ENCODE measurements at places on chromosomes 3 and 15. TPM values are rescaled to one million over a fixed set of nuclear protein-coding genes. Genes with fewer than 3 reads are reported as not detected.

NEK11 gene
- 0.58 TPM for total RNA-seq

FEZF2 gene
- not detected for total RNA-seq

SOX2 gene
- not detected for total RNA-seq

LRRIQ4 gene
- 0.13 TPM for total RNA-seq

FBXW12 gene
- not detected for total RNA-seq

RPL14 gene
- total RNA-seq, result 1,964 TPM

SHQ1 gene
- total RNA-seq, result 27.2 TPM

TGM5 gene
- 0.31 TPM for total RNA-seq

SLC9A9 gene
- total RNA-seq, result 7.4 TPM

BTD gene
- 7.1 TPM for total RNA-seq

NRROS gene
- total RNA-seq, result 39.9 TPM

HES1 gene
- not detected for total RNA-seq

ERC2 gene
- total RNA-seq, result not detected

CSTA gene
- not detected for total RNA-seq

ZNF280D gene
- total RNA-seq, result 21.0 TPM

CASR gene
- total RNA-seq, result not detected

GP9 gene
- total RNA-seq, result not detected

TP63 gene
- total RNA-seq, result not detected

CPLX3 gene
- not detected for total RNA-seq

GOLGA6D gene
- not detected for total RNA-seq

ROPN1 gene
- not detected for total RNA-seq

RYR3 gene
- not detected for total RNA-seq

ALS2CL gene
- total RNA-seq, result 1.4 TPM

FBXO40 gene
- total RNA-seq, result not detected

AHSG gene
- not detected for total RNA-seq

FSIP1 gene
- 1.0 TPM for total RNA-seq

STAB1 gene
- total RNA-seq, result 0.05 TPM

PPARG gene
- total RNA-seq, result not detected

SERPINI2 gene
- total RNA-seq, result not detected

MNS1 gene
- 0.47 TPM for total RNA-seq

CLRN1 gene
- not detected for total RNA-seq

IL5RA gene
- not detected for total RNA-seq

UNC13C gene
- total RNA-seq, result not detected

IFT80 gene
- 27.5 TPM for total RNA-seq

CORO2B gene
- total RNA-seq, result not detected

FHIT gene
- total RNA-seq, result 4.8 TPM

DNAH12 gene
- total RNA-seq, result 0.05 TPM

CRABP1 gene
- not detected for total RNA-seq

CDHR4 gene
- total RNA-seq, result not detected

CLEC3B gene
- total RNA-seq, result 0.29 TPM

TMEM41A gene
- total RNA-seq, result 20.3 TPM

SLC2A2 gene
- not detected for total RNA-seq

PRTG gene
- total RNA-seq, result not detected

MESP1 gene
- 1.8 TPM for total RNA-seq

FSD2 gene
- total RNA-seq, result not detected

PXYLP1 gene
- 15.0 TPM for total RNA-seq

WDR93 gene
- not detected for total RNA-seq

HGD gene
- total RNA-seq, result 0.29 TPM

HIGD2B gene
- not detected for total RNA-seq

ACTC1 gene
- not detected for total RNA-seq

C2CD4A gene
- total RNA-seq, result not detected

CSPG5 gene
- total RNA-seq, result 0.42 TPM

UACA gene
- total RNA-seq, result 3.3 TPM

ZKSCAN7 gene
- 2.9 TPM for total RNA-seq

LMAN1L gene
- 0.47 TPM for total RNA-seq

All from activated CD8-positive, alpha-beta T cell treated with anti-CD3 and anti-CD28 coated beads, Interleukin-2, amount 10 ng/mL, durations not matched to agents 7 days and 5 days (primary cell).